ENCODE measurements at places on chromosomes 5 and 9.

DNA sequence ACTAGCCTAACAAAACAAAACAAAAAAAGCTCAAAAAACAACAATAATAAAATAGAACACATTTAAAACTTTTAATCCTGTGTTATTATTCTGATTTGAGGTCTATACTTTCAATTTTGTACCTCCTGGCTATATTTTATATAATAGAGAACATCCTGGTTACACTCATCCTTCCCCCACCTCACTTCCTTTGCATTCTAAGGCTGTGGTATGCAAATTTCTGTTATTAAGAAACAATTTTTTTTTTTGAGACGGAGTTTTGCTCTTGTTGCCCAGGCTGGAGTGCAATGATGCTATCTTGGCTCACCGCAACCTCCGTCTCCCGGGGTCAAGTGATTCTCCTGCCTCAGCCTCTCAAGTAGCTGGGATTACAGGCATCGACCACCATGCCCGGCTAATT lies 3.1 kb upstream of the RPL37 start:
- DNase-seq: no peak

DNA sequence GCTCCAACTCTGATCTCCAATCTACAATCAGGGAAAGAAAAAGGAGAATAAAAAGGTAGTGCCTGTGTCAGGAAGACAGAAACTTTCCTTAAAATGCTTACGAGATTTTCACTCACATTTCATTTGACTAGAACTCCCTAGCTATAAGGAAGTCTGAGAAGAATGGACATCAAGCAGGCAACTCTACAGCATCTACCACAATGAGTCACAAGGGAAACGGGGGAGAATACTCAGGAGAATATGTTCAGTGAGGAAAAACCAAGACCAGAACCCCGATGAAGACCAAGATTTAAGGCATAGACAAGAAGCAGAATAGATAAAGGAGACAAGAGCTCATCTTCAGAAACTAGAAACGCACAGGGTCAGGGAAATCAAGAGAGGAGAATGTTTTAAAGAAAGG lies 9.0 kb upstream of the SETD9 start:
- no peak for DNase-seq

- no peak for DNase-seq
Measured at GRCh38 chr9:6034954-6035353, 19.5 kb upstream of the RANBP6 start.

DNA sequence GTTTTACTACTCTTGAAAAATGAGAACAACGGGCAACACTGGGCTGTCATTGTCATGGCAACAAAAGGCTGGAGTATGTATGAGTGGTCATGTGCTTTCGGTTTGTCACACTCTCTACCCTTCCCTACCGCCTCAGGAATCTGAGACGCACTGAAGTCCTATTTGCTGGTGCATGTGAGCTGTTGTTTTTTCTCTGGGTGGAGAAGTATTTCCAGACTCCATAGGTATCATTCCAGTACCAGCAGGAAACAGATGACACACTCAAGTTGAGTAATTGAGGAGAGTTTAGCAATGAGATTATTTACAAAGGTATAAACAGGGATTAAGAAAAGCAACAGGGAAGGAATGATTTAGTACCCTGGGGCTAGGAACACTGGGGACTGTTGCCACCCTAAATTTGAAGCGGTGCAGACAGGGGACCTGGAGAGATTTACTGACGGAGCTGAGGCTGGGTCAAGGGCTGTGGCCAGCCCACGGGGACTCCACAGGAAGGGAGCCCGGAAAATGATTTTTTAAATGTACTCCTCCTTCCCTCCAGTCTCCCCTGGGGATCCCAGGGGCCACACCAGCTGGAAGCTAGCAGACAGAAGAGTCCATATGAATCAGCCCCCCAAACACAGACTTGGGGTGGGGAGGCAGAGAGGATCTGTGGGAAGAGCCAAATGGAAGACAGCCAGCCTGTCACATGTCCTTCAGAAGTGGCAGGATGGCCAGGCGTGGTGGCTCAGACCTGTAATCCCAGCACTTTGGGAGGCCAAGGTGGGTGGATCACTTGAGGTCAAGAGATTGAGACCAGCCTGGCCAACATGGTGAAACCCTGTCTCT lies 13.2 kb upstream of the ZBTB43 start:
- no peak for DNase-seq

GRCh38 chr5:68317646-68318045 lies 102.1 kb downstream of the PIK3R1 start:
- no peak for DNase-seq

DNA sequence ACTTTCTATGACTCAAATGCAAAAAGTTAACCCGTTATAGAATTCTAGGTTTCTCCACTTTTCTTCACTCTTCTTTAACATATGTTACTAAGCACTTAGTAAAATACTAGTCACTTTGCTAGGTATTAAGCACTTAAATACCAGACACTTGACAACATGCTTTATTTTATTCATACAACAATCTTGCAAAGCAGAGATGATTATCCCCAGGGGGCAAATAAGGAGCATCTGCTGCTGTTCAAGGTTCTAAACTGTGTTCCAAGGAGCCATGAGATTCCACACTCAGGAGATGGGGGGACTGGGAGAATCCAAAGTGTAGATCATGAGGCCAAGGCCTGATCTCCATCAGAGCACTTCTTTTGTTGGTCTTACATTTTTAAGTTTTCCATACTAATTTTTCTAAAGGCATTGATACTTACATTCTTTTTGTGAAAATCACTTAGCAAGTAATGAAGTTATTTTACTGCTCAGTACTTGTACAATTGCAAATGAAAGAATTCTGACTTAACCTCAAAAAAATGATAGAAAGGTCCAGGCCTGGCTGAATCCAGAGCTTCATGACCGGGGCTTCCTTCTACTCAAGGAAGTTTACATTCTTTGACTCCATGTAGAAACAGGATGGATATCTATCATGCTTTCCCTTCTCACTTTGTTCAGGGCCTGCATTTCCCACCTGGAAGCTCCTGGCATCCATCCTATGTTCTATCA lies 504.4 kb upstream of the WWC1 start:
- no peak for DNase-seq

GRCh38 chr5:125604104-125604503 lies 819.1 kb upstream of the GRAMD2B start:
- no peak for DNase-seq

DNA sequence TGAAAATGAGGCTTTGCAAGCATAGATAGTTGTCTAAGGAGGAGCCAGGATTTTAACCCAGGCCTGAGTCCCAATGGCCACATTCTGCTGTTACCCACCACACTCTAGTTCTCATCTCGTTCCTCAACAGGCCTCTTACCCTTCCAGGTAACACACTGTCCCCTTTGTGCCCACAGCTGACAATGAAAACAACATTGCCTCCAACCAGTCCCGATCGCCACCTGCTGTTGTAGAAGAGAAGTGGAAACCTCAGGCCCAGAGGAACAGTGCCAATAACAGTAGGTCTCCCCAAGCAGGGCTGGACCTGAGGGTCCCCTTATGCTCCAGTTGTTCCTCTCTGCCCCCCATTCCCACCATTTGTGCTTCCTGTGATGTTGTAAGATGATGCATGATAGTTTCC lies 30.4 kb downstream of the AMBP start:
- DNase-seq: no peak

DNA sequence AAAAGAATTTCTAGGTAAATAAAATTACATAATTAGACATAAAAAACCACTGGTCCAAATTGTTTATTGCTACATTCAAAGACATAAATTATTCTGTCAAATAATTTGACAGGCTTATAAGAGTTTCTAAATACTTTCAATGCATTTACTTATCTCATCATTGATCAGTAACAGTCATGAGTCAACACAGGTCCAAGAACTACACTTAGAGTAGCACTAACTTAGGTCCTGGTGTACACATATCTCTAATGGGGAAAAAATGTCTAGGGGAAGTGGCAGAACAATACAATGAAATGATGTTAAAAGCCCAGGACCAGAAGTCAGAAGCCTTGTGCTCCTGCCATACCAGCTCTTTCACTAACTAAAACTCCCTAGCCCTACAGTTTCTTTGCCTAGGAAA lies 96.5 kb upstream of the SLCO6A1 start:
- no peak for DNase-seq

GRCh38 chr9:28926306-28926705 lies 1353.0 kb upstream of the C9orf72 start:
- DNase-seq: no peak

DNA sequence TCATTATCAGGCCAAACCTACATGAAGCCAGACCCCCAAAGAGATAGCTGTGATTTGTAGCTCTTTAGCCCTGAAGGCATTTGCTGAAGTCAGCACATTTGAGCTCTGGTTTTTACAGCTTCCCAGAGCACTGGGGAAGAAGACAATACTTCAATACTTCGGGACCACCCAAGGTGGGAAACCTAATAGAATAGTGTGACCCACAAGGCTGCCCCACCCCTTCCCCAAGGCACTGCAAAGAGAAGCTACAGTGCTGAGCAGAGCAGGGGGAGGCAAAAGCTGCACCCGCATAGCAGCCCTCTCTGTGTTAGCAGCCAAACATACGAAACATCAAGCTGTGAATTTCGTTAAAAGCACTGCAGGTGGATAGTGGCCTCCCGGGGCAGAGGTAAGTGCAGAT lies 87.3 kb downstream of the HSD17B3 start:
- no peak for DNase-seq

DNA sequence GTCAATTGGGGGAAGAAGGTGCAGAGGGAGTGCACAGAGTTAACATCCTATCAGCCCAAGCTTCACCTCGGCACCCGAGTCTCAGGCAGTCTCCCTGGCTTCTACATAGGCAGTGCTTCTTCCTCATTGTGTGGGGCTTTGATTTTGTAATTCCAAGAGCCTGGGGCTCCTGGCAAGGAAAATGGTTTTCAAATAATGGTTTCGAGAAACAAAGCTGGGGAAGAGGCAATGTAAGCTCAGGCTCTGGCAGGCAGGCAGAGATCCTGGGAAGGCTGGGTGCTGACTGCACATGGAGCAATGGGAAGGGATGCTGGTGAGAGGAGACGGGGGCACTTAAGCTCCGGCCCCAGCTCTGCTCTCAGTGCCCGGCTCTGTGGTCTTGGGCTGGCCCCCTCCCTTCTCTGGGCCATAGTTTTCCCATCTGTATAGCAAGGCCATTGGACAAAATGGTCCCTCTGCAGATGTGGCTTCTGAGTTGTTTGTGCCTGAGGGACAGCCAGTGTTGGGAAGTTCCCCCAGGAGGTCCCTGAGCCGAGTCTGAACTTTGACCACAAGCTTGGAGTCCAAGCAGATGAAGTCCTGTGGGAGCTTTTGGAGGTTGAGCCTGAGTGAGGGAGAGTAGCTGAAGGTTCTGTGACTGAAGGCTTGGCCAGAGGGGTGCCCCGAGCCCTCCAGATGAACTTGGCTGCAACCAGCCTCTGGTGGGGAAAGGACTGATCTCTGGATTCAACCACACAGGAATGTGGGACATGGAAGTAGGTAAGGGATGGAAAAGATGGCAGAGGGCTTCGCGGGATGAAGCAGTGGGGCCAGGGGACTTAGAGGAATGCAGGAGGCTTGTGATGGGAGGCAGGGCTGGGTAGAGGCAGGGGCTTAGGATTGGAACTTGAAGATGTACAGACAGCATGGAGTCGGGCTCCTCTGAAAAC lies 28.5 kb upstream of the IL17B start:
- DNase-seq: no peak

DNA sequence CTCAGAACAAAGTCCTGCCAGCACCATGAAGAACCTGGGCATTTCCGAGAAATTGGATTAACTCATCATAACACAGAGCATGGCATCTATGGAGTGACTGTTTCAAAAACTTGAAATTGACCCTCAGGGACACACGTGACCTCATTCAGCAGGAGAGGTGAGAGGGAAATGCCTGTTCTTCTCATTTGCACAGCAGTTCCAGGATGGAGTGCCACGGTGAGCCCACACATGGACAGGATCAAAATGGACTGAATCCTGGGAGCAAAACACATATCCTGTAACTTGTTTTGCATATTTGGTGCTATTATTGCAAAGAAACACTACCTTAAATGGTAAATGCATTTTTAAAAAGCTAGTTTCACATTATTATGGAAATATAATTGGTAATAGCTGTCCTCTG lies 256.1 kb upstream of the IRX2 start:
- DNase-seq: no peak

- DNase-seq: no peak
Measured at GRCh38 chr5:118249386-118249785, 739.0 kb downstream of the DTWD2 start.

- peak; percentile 44 for DNase-seq
Measured at GRCh38 chr9:76302947-76303550, 91.2 kb downstream of the RFK start.

GRCh38 chr5:76701298-76701697 lies 14.6 kb upstream of the F2R start:
- DNase-seq: no peak

- peak; percentile 46 for DNase-seq
Measured at GRCh38 chr9:77956555-77956954, 75.1 kb downstream of the GNAQ start.

DNA sequence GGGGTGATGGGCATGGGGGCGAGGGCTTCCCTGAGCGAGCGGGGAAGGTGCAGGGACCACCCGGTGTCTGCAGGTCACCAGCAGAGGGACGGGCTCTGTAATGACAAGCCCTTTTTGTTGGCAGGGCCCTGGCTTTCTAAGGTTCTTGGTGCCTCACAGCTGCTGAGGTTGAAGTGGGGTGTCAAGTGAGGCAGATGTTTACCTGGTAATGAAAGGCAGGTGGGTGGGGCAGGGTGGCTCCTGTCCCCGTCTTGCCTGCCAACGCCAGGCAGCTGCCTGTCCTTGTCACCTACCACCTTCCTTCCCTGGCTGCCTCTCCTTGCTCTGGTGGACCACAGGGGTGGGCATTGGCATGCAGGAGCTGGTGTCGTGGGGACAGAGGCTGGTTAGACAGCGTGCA lies 41.0 kb upstream of the SEMA4D start:
- DNase-seq: peak; percentile 54

DNA sequence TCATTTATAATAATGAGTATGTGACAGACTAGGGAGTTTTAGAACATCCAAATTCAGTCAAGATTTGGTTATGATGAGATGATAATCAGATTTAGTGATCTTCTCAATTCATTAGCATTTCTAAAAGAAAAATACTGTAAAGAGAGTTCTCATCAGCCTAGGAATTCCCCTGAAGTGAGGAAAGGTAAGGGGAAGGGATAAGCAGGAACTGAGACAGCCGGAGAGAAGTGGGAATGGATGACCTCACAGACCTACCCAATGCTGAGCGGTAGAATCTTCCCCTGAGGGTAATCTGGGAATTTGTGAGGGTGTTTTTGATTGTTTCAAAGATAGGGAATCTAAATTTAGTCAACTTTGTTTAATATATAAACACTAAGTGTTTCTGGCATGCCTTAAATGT lies 16.7 kb upstream of the GPBP1 start:
- DNase-seq: no peak

Measured in DMS153 (cell line).